Coronary artery (tissue), 2 donors: ENCODE measurements at places on chromosomes 2 and 18.

GRCh38 chr2:7952046-7952745 is 729.7 kb upstream of the ID2 start:
- no peak for DNase-seq

DNA sequence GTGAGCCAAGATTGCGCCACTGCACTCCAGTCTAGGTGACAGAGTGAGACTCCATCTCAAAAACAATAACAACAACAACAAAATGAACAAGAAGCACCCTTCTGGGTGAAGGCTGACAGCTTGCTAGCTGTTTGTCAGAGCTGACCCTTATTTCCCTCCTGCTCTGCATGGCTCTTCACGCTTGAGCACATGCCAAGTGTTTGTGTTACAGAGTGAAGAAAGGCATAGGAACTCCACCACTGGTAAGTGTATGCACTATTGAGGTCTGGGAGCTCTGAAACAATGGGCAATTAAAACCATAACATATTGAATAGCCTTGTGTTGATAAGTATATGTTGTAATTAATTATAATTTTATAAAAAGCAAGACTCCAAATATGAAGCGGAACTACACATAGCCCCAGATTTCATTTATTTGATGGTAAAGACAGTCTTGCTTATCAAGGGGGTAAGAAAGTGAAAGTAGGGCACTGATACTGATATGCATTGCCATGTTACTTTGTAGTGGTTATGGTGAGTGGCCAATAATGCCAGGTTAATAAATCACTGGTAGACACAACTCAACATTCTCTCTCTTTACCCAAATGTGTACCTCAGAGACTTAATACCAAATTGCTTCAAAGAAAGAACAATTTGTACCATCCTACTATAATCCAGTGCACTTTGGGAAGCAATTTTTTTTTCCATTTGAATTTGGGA is 163.4 kb downstream of the VWC2L start:
- no peak for DNase-seq

- no peak for DNase-seq
Measured at GRCh38 chr2:16244966-16245320, 304.6 kb downstream of the MYCN start.

DNA sequence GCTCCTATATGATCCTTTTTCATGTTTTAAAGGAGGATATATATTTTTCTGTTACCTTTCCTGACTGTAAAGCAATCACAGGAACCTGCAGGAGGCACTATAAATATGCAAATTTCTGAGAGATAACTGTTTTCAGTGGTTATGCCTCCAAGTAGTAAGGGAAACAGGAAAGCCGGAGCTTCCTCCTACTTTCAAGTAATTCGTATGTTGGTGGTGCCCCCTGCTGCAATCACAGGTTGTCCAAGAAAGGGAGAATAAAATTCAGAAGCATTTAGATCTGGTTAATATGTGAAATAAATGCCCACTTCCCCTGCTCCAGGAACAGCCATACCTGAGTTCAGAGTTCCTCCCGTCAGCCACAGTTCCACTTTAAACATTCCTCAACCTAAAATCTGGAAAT is 12.0 kb upstream of the BCL11A start:
- DNase-seq: no peak

- DNase-seq: no peak
Measured at GRCh38 chr18:36503477-36503876, 206.0 kb downstream of the FHOD3 start.

DNA sequence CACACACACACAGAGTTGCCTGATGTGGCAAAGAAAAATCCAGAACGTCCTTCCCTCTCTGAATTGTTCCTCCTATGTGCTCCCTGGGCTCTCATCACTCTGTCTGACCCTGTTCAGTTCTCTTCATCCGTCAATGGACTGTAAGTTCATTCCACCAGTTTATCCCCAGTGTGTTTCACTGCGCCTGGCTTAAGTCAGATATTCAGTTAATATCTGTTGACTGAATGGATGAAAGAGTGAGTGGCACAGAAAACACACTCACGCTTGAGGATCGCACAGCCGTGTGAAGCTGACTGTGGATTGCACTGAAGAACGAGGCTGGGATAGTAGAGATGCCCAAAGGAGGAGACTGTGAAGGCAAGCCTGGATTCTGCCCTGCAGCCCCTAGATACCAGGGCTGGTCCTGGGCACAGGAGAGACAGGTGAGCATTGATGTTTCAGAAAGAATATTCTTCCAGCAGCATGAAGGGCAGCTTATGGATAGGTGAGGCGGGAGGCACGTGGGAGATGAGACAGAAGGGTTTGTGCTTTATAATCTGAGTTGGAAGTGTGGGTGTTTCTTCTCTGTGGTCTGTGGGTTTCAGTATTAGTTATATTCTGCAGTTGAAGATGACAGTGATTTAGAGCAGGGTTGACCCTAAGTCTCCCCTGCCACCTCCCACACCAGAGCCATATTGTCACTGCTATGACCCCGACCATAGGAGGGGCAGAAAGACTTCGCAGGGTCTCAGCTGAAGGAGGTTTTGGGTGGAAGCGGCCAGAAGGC is 129.9 kb downstream of the SOCS6 start:
- no peak for DNase-seq

DNA sequence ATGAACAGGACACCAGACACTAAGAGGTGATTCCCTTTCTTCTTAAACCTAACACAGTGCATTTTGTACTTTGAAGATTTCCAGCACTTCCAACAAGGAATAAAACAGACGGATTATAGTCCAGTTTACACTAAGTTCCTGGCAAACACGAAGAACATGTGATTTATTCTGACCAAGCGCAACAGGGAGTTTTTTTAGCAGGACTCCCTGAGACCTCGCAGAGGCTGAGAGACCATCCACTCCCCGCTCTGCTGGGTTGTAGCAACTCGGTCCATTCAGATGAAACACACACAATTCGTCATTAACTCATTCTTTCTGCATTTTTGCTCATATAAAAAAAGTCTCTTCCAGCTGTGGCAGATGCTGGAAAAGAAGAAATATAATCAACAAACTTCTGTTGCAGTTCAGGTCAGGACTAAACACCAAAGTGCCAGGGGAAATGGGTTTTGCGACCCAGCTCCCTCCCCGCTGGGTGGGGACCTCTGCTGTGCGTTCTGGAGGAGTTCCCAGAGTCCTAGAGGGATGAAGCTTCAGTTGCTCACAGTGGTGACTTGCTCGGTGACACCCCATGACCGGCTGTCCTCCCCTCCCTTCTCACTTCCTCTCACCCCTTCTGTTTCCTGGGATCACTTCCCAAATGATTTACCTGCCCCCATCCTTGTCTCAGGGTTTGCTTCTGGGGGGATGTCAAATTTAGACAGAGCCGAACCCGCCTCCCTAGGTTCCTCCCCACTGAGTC is 52.5 kb downstream of the KCNF1 start:
- DNase-seq: no peak

DNA sequence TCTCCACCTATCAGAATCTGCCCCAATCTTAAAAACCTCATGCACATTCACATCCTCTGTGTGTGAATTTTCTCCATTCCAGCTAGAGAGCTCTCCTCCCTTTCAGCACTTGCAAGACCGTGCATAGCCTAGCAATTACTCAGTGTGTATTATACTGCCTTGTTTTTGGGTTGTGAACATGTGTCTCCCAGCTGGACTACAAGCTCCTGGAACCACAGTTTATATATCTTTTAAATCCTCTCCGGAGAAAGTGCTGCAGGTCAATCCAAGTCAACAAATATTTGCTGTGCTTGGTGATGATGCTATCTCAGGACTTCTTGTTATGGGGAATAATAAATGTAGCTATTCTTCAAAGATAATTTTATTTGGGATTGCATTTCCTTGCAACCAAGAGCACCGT is 58.2 kb upstream of the MEX3C start:
- no peak for DNase-seq

DNA sequence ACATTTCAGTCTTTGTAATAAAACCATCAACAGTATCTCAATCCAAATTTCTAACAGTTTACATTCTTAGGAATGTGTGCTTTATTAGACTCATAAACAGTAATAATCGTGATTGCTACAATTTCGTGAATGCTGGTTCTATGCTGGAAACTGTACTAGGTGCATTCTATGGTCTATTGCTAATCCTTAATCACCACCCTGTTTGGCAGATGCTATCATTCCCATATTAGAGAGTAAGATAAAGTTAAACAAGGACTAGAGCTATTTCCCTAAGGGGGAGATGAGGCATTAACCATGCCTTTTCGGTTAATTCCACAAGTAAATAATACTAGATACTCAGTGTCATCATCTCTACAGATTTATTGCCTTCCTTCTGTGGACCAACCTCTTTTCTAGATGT is 244.0 kb downstream of the PAX3 start:
- no peak for DNase-seq

- DNase-seq: no peak
Measured at GRCh38 chr2:231362555-231363184, 32.8 kb upstream of the B3GNT7 start.
